Coronary artery (tissue), 2 donors: ENCODE measurements at places on chromosomes 7 and 10.

DNA sequence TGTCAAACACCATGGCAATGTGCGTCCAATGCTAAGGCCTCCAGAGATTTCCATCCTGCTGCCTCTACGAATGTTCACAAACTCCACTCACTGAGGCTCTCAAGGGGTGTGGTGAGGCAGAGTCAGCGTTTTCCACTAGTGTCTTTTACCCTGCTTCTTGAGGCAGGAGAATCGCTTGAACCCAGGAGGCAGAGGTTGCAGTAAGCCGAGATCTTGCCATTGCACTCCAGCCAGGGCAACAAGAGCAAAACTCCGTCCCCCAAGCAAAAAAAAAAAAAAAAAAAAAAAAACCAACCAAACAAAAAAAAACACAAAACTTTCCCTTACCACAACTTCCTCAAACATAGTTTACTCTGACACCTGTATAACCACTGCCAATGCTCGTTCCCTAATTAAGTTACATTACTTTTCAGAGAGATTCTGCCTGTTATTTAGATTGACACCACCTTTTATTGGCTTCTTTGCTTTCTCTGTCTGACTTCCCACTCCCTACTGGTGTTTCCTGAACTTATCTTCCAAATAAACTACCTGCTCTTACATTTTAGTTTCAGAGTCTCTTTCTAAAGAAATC, 102.1 kb upstream of the ZNF746 start:
- no peak for DNase-seq

DNA sequence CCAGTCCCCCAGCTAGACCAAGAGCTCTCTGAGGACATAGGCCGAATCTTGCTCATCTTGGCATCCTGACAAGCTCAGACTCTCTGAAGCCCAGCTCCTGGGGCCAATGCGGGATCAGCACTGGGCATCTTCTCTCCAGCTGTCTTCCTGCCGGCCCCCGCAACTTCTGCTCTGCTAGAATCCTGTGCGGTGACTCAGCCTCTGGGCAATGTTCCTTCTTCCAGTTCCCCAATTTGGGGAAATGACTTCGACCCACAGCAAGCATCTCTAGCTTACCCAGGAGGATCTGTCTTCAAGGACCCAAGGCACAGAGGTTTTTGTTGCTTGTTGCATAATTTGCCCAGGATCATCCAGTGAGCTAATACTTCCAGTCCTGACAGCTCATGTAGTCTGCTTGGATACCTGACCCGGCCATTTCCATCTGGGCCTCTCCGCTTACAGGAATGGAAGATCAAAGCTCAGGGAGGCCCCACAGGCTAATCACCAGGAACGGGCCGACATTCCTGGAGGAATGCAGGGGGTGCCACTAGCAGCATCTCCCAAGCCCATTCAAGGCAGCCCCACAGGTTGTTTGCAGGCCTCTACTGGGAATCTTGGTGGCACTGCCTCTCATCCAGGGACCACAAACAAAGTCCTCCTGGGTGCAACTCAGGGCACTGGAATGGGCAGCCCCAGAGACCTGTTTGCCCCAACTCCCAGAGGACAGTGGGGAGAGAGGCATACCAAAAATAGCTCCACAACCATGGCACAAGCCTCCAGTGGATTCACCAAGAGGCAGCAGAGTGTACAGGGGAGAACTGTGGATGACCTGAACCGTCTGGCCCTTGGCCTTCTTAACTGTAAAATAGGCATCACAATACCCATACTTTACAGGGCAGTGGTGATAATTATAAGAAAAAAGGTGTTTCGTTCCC, 151.9 kb downstream of the NEURL1 start:
- peak; percentile 90 for DNase-seq

- no peak for DNase-seq
These were observed 1.7 kb upstream of the CTNNA3 start for GRCh38 chr10:67697724-67698131.

DNA sequence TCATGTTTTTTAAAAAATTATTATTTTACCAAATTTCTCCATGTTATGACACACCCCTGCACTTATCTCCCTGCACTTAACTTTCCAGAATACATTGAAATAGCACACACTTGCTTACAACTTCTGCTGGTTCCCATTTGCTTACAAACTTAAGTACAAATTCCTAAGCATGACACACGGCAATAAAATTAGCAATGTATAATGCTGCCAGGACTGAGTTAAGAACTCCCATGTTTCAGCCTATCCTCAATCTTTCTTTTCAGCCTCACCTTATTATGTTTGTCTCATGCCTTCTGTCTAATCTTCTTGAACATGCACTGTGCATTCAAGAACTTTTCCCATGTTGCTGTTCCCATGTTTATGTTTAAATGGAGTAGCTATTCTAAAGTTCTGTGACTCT, 40.8 kb downstream of the PRPS1L1 start:
- DNase-seq: no peak

GRCh38 chr7:128841921-128842673, 11.9 kb downstream of the FLNC start:
- DNase-seq: no peak

DNA sequence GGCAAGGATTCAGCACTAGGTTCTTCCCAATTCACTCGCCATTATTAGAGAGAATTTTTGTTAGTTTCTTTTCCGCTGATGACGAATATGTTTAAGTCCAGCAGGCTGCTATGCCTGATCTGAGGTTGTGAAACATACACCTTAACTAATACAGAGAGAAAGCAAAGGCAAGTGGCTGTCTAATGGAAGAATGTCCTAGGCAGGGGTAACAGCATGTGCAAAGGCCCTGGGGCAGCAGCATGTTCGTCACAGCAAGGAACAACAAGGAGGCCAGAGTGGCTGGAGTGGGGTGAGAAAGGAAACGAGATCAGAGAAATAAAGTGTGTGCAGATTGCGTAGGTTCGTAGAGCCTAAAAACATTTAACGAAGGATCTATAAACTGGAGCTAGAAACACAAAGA, 35.4 kb upstream of the CCDC7 start:
- DNase-seq: no peak

DNA sequence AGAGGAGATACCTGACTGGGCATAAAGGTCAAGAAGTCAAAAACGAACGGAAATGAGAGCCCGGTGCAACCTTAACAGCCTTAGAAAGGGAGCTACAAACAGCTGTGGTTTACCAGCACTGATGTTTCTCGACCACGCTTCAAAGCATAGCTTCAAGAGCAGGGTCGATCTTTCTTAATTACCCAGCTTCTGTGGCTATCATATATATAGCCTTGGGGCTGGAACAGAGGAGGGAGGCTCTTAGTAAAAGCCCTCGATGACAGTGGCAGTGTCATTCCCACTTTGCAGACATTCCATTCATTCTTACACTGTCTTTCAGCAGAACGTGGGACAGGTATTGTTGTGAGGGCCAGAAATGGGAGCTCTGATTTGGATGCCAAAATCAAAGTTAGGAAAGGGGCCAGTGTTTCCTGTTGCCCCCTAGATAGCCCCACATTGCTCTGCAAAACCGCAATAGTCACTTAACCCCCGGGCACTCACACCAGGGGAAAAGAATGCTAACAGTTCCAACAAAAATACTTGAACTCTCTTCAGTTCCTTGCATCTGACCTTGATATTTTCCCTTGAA, 141.5 kb downstream of the MTPAP start:
- DNase-seq: no peak
